K562 (cell line): ENCODE measurements at places on chromosomes 4 and X.

- DNase-seq, result no peak
These were observed 229.2 kb downstream of the SLC39A8 start for GRCh38 chr4:102116121-102116520.

GRCh38 chrX:30343206-30343605 lies 34.0 kb upstream of the NR0B1 start:
- DNase-seq, result peak; percentile 0

DNA sequence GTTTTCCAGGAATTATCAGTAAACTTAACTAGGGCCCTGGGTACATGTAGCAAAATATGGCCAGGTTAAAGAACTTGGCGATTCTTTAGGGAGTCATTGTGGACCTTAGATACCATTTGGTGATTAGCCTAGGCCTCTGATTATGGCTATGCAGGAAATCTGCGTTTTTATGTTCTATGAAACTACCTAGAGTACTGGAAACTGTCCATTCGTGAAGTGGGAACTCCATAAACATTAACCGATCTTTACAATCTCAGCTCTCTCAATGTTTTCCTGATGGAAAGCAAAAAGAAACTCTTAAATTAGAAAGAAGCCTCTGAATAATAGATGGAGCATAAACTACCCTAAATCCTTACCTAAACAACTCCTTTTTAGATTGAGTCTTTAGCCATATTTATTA lies 121.9 kb downstream of the SH3RF1 start:
- no peak for DNase-seq

GRCh38 chr4:152620218-152620617 lies 59.6 kb downstream of the TMEM154 start:
- no peak for DNase-seq

DNA sequence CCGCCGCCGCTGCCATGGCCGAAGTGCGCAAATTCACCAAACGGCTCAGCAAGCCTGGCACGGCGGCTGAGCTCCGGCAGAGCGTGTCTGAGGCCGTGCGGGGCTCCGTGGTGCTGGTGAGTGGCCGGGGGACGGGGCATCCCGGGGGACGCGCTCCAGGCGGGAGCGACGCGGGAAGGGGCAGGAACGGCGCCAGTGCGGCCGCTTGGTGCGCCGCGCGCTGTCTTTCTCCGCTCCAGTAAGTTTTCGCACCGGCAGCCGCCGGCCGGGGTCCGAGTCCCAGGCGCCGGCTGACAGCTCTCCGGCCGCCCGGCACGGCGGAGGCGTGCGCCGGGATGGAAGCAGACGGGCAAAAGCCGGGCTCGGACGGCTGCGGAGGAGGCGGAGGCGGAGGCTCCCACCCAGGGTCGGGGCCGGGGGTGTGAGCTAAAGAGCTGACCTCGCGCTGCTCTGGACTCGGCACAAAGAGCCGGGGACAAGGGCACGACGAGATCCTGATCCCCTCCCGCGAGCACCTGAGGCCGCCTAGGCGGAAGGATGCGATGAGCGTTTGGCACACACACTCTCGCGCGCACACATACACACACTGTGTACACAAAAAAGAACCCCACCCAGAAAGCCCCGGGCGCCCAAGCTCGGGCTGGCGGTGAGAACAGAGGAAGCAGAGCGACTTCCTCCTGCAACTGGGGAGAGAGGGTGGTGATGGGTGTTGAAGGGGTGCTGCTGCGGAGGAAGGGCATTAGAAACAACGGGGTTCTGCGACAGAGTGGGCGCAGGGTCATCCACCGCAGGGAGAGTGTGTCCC lies 545 bp downstream of the DOCK11 start:
- DNase-seq, result peak; percentile 60
